Daoy (cell line): ENCODE measurements at places on chromosomes 16 and 17. TPM values are rescaled to one million over a fixed set of nuclear protein-coding genes. Genes with fewer than 3 reads are reported as not detected.

GRCh38 chr17:75819116-75819515, 25.1 kb downstream of the UNC13D start:
- no peak for DNase-seq

DNA sequence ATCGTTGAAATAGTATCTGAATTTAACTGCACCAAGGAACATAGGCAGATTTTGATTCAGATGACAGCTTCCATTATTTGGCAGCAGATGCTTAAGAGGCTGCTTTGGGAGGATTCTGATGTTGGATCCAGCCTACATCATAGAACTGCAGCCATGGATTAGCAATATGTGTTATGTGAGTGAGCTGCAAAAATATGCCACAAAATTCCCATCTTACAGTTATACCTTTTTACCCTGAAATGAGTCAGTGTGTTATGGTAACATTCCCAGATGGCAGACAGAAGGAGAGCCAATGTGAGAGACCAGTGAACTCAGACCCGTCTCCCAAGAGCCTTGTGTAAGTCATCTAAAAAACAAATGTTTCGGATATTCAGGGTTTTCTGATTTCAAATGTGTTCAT, 206.1 kb downstream of the CDH13 start:
- DNase-seq: peak; percentile 44

ST6GALNAC2 gene
- total RNA-seq: 0.24 and 0.40 TPM in 2 replicates

DNA sequence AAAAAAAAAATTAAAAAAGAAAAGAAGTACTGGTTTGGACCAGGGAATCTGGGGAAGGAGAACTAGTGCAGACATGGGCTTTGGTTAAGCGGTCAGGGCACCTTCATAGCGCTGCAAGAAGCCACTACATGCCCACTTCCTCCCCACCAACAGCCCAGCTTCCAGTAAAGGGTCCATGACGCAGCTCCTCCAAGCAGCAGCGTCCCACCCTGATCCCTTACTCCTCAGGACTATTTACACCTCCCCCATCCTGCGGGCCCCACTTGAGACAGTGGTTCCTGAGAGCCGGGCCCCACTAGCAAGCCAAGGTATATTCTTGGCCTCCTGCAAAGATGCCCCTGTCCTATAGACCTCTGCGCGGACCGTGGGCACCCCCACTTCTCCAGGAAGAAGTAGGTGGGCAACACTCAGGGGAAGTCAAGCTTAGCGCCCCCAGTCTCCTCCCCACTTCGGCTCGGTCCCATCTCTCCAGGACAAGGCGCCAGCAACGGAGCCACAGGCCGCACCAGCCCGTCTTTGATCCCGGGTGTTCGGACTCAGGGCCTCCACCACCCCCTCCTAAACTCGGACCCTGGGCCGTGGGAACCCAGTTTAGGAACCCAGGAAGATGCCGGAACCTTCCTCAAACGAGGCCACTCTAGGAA, 913 bp upstream of the PRR14 start:
- DNase-seq: no peak

TMEM92 gene
- 1.7 and 6.7 TPM in 2 replicates for total RNA-seq

ZNF500 gene
- 6.4 and 7.5 TPM in 2 replicates for total RNA-seq

GRCh38 chr16:14377326-14377725, 252.7 kb downstream of the PARN start:
- DNase-seq: no peak

NXN gene
- total RNA-seq: 45.9 and 60.5 TPM in 2 replicates

VASN gene
- 22.1 and 25.1 TPM in 2 replicates for total RNA-seq

DNA sequence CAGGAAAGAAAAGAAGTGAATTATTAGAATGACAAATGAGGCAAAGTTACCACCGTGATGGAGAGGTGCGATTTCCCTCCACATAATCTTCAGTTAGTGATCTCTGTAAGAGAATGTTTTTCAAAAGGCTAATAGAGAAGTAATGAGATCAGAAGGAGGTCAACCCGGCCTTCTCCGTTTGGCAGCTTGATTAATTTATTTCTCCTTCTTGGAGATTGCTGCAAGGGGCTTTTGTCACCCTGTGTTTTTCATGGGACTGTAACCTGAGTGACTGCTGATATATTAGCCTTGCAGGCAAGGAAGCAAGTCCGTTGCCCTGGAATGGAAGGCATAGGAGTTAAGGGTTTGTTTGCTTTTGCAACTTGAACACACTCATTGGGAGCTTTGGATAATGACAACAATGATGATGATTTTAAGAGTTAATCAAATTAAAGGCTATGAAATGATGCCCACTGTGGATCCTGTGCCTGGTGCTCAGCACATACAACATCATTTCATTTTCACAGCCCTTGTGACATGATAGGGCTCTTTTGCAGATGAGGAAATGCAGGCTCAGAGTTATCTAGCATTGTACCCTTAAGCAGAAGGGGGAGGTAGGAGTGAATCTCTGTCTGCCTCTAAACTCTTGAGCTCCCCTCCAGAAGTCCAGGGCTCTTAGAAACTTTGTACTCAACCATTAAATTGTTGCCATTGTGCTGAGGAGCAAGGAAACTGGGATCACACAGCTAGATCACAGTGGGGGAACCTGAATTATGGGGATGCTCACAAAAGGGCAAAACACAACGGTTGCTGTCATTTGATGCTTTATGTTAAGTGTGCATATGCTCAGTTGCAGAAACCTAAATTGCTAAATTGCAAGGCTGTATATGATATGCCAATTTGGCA, 226.3 kb downstream of the WWOX start:
- DNase-seq: no peak

FTSJ3 gene
- 91.3 and 116 TPM in 2 replicates for total RNA-seq

- no peak for DNase-seq
Observed at GRCh38 chr16:26987597-26988010, 79.1 kb upstream of the C16orf82 start.

LPO gene
- total RNA-seq: 0.06 TPM in 1 of 2 replicates, not detected in the other

DNA sequence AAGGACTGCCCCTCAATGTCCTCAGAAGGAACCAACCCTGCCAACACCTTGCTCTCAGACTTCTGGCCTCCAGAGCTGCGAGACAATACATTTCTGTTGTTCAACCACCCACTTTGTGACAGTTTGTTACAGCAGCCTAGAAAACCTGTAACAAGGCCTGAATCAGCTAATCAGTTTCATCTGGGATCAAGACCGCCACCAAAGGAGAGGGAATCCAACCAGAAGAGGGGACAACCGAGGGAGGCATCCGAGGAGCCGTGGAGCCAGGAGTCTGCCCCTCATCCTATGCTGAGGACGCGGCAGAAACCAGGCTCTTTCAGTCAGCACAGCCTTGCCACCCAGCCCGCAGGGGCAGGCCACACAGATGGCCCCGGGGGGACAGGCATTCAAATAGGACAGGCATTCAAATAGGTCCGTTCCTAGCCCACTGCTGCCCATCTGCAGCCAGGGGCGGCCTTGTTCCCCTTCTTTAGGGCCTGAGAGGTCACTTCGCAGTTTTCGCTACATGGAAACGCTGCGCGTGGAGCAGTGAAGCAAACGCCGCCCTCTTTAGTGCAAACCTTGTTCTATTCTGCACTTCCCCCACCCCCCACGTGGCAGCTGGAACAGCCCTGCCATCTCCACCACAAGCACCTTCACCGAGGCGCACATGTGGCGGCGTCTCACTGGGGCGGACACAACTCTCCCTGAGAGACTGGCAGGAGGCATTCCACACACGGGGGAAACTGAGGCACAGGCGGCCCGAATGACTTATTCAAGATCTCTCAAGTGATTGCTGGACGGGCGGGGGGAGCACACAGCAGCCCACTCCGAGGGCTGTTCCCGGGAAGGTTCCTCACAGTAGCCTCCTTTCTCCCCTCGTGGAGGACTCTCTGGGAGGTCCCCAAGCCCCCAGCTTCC, 26.7 kb downstream of the FA2H start:
- DNase-seq: no peak

- peak; percentile 48 for DNase-seq
Observed at GRCh38 chr17:4908301-4908700, 5.4 kb upstream of the CHRNE start.

DNA sequence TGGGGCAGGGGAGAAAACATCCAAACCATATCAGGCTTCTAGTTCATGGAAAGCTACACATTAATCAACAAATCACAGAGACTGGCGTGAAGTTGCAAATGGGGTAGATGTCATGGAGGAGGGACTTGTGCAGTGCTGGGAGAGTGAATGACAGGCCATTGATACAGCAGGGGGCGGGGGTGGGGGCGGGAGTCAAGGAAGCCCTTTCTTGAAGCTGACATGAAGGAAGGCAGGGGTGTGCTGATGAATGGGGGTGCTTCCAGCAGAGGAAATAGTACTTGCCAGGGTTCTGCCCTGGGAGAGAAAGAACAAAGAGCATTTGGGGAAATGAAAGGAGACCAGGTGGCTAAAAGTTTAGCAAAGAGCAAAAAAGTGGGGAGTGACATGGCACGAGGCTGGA, 269.9 kb downstream of the SHISA9 start:
- DNase-seq: no peak

GRCh38 chr16:54289242-54289944, 2.8 kb upstream of the IRX3 start:
- no peak for DNase-seq

- DNase-seq: no peak
Observed at GRCh38 chr17:56213031-56213430, 59.8 kb downstream of the ANKFN1 start.

DNA sequence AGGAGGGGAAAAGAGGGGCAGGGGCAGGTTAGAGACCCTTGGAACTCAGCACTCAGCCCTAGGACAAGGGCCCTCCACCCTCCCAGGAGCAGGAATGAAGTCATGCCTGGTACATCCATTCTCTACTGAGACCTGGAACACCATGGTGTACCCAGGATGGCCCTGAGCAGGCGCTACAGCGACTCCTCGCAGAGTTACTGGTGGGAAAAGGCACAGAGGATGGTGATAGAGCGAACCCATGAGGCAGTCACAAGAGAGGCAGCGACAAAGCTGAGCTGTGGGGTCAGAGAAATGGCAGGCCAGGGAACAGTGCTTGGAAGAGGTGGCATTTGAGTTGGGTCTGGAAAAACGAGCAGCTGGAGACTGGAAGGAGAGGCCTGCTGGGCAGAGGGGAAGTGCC, 37.5 kb downstream of the SRCIN1 start:
- DNase-seq: no peak

- DNase-seq: no peak
Observed at GRCh38 chr17:20009052-20009301, 182 bp upstream of the SPECC1 start.
